PC-3 (cell line): ENCODE measurements at places on chromosomes 11 and 22. TPM values are rescaled to one million over a fixed set of nuclear protein-coding genes. Genes with fewer than 3 reads are reported as not detected.

- DNase-seq, result no peak
These were observed 34.3 kb downstream of the CYB5R2 start for GRCh38 chr11:7638710-7639642.

GRCh38 chr11:40139536-40139935 is 1319.9 kb downstream of the LRRC4C start:
- DNase-seq, result no peak

DNA sequence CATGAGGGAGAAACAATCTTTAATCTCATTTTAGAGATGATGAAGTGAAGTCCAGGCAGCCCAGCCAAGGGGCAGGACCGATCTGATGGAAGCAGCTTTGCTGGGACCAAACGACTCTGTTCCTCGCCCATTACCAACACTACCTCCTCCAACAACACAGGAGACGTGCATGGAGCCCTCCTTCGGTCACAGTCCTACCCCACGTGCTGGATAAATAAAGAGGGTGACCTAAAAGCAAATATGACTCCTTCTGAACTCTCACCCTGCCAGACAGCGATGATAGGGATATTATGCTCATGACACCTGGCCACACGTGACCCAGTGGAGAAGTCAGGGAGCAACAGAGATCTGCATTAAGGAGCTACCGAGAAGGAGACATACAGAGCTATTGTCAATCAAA is 26.0 kb downstream of the SCGB1A1 start:
- DNase-seq, result no peak

TENM4 gene
- total RNA-seq, result 19.7 and 37.1 TPM in 2 replicates

HEPHL1 gene
- total RNA-seq, result 3.3 and 4.4 TPM in 2 replicates
